ENCODE measurements at places on chromosomes 2 and 18.

- DNase-seq = no peak
Measured at GRCh38 chr2:172345956-172346555, 81.3 kb upstream of the ITGA6 start.

DNA sequence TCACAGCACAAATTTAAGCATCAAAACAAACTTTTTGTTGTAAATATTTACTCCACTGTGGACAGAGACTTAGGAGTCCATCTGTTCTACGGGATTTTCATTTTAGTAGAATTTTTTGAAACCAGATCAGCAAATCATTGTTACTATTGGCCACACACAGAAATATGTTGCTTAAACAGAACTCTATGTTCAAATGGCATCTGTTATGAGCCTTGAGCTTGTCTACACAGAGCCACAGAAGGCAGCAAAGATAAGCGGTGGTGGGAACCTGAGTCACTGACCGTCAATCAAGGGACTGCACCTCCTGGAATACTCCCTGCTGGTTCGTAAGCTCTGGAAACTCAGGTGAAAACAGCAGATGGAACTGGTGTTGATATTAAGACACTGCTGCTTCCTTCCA is 156.8 kb downstream of the TMEM200C start:
- no peak for DNase-seq

GRCh38 chr2:135818937-135819610 is 17.9 kb downstream of the LCT start:
- peak; percentile 21 for DNase-seq

DNA sequence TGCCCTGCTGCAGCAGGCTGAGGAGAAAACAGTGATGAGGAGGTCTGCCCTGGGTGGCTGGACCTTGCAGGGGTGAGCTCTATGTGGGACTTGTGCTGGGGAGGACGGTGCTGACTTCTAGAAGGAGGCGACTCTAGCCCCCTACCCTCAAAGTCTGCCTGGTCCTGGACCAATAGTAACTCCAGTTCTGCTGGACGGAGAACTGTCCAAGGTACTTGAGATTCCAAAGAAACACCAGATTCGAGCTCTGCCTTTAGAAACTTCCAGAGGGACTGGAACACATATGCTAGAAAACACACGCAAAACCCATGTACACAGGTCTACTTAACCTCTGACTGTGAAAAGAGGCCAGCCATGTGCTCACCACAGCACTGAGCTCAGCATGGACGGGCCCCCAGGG is 260.6 kb downstream of the TWIST2 start:
- no peak for DNase-seq

- DNase-seq = no peak
Measured at GRCh38 chr2:19632403-19632991, 269.3 kb downstream of the TTC32 start.

DNA sequence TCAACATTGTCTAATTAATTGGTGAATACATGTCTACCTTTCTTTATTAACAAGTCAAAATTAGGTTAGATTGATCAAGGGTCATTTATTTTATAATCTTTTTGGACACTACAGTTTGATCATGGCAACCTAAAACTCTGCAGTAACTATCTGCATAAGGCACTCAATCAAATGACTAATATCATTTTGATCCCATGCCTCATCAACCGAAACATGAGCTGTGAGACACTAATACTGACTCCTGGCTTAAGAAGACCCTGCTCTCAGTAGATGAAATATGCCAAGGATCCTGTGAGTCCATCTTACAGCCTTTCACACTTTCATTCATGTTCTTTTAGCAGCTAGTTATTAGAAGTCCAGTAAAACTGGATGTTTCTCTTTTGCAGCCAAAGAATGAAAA is 169.4 kb upstream of the CAVIN2 start:
- peak; percentile 18 for DNase-seq

DNA sequence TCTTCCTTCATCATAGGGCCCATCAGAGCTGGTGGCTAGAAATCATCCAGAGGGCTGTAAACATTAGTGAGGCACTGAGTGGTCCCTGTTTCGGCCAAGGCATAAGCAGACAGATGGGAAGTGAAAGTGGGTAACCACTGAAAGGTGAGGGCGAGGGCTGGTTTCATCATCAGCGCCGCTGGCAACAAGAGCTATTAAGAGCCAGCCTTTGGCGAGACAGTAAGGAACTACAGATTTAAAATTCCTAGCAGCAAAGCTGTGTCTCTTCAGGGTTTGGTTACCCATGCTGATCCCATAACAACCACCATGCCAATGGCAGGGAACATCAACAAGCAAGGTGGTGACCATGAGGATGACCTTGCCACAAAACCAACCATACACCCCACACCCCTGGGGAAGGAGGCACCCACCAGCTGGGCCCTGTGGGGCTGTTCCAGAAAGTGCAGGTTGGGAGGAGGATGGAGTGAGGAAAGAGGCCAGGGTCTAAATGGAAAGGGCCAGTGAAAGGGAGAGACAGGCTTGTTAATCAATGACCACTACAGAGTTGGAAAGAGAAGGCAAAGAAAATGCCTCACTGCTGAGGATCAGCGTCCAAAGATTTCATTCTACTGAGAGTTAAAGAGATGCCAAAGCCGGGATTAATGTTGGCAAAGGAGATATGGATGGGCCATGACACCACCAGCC is 9.0 kb upstream of the SLC20A1 start:
- no peak for DNase-seq

- no peak for DNase-seq
Measured at GRCh38 chr2:53233759-53234547, 533.7 kb upstream of the CHAC2 start.

DNA sequence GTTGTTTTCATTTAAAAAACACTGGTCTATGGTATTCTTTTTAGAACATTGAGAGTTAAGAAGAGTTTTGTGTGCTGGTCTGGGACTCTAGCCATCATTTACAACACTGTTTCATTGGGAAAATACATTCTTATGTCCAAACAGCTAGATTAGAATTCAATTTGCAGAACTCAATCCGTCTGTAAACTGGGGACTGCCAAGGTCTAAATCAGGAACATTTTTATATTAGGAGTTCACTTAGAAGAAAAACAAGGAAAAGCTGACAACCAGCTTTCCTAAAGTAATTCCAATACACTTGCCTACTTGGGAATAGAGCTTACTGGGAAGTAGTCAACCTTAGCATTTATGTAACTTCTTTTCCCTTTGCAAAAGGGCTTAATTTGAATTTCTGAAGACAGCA is 91.5 kb upstream of the RNF152 start:
- DNase-seq = no peak

GRCh38 chr2:37918742-37919186 is 6.3 kb upstream of the RMDN2 start:
- DNase-seq = no peak

GRCh38 chr2:103959174-103960128 is 894.5 kb upstream of the POU3F3 start:
- peak; percentile 20 for DNase-seq

- peak; percentile 46 for DNase-seq
Measured at GRCh38 chr2:118221536-118222272, 133.4 kb downstream of the INSIG2 start.

DNA sequence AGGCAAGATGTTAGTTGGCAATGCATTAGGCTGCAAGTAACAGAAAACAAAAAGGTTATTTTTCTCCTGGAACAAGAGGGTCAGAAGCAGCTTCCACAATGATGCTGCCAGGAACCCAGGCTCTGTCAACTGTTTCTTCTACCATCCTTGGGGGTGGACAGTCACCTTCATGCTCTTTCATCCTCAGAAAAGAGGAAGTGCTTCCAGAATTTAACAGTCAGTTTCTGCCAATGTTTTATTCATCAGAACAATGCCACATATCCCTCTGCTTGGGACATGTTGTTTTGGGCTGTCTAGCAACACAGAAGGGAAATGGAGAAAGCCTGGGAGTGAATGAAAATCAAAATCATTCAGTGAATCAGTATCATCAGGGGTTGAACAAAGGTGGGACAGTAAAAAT is 7.1 kb downstream of the TMEM182 start:
- no peak for DNase-seq

GRCh38 chr2:12107939-12108338 is 361.5 kb downstream of the LPIN1 start:
- no peak for DNase-seq

- no peak for DNase-seq
Measured at GRCh38 chr18:5414546-5414945, 119.0 kb upstream of the ZBTB14 start.

- no peak for DNase-seq
Measured at GRCh38 chr2:161604901-161605300, 19.3 kb upstream of the SLC4A10 start.

- DNase-seq = peak; percentile 71
Measured at GRCh38 chr2:111030260-111030891, 90.3 kb upstream of the BCL2L11 start.

DNA sequence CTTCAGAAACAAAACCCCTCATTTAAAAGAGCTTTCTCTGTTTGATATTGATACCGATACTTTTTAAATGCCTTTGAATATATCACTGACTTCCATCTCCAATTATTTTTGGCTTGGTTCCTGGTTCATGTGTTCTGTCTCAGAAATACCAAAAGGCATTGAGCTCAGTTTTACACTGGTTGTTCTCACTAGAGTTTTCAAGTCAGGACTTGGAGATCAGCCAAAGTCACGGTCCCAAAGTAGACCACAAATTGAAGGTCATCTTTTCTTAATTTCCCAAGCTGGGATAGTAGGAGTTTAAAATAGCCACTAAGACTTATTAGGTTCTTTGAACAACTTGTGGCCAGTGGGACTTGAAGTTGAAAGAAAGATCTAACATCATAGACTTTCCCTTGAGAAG is 24.2 kb downstream of the DHRS9 start:
- no peak for DNase-seq

DNA sequence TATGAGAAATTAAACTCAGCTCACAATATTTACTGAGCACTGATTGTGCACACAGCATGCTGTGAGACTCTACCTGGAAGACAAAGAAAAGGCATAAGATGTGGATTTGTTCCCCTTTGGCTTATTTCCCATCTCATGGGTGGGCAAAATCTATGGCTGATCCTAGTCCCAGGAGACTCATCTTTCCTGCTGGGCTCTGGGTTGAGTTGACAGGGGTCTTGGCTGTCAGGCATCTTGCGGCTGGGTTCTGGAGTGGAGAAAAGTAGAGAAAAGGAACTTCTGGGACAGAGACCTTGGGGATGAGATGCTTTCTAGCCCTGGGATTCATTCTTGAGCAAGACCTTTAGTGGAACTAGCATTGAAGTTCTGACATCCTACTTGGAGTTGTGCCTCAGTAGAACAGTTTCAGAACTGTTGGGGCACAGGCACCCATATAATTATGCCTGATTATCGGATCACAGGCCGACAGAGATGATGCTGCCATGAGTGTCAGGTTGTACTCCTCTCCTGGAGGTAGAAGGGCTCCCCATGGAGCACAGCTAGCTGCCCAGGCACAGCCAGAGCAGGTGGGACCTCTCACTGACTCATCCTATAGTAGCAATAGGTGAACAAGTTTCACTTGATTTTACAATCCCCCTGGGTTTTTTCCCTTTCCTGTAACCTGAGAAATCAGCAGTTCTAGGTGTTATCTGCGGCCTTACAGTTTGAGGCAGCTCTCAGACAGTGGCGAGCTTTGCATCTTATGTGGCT is 260.9 kb downstream of the CYRIA start:
- no peak for DNase-seq

GRCh38 chr2:240131941-240132650 is 4.0 kb downstream of the COPS9 start:
- DNase-seq = no peak

DNA sequence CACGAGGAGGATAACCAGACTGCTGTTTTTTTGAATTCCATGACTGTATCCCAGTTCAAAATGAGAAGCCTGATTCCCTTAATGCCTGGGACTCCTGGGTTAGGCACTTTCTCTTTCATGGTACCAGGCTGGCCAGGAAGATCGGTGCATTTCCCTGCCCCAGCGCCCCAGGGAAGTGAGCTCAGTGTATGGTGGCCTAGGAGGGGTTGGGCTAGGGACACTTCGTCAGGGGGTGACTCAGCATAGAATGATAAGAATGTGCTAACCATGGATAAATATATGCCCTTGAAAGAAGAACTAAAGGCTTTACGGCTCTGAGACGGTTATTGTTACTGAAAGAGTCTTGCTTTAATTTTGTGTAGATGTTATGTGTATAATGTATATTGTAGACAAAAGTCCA is 27.5 kb upstream of the FAM237A start:
- peak; percentile 21 for DNase-seq

- DNase-seq = no peak
Measured at GRCh38 chr2:165428926-165429325, 40.6 kb upstream of the CSRNP3 start.

- DNase-seq = peak; percentile 56
Measured at GRCh38 chr2:137380610-137381009, 583.7 kb upstream of the HNMT start.

GRCh38 chr2:3449936-3450335 is 69.4 kb downstream of the ADI1 start:
- DNase-seq = no peak

DNA sequence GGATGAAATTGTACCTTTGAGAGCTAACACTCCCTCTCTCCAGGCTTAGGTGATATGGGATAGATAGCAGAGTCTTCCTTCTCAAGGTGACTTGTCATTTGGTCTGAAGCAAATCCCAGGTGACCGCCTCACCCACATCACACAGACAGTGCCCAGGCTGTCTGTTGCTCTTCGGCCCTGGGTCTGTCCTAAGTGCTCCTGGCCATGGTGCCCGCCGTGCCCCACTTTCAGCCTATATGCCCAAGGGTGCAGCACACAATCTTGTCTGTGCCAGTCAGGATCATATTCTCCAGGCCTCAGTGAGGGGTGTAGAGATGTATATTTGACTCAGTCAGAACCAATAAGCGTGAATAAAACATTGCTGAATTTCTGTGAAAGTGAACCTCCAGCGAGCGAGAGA is 326.8 kb downstream of the DYSF start:
- DNase-seq = no peak

GRCh38 chr2:77578354-77578753 is 56.2 kb upstream of the LRRTM4 start:
- DNase-seq = no peak

DNA sequence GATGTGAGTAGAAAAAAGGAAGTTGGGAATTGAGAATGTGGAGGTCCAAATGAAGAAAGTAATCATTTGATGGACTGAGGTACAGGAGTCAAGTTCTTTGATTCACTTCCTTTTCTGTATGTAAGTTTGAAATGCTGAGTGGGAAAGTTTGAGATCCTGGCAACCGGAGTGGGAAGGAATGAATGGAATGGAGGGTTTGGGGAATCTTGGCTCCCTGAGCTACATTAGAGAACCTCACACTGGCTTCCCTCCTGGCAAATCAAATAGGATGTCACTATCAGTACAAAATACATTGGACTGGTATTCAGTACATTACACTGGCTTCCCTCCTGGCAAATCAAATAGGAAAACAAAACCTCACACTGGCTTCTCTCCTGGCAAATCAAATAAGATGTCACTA is 9.8 kb upstream of the RNF138 start:
- no peak for DNase-seq

DNA sequence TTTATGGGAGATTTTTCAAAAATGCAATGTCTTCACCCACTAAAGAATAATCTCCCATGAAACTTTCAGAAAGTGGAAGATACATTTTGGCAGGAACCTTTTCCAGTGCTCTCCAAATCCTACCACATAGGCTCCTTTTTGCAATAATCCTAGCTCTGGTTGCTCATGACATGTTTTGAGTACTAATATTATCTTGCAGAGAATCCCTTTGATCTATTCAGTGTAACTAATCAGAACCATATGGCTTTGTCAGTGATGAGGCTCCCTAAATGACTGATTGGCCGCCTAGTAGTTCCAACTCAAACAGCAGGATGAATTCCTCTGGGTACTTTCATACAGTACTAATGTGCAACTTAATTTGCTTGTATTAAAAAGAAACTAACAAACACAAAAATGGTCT is 544.0 kb upstream of the FAM98A start:
- DNase-seq = no peak

Measured in RCC 7860 (cell line).